ENCODE measurements at places on chromosomes 5 and 9.

DNA sequence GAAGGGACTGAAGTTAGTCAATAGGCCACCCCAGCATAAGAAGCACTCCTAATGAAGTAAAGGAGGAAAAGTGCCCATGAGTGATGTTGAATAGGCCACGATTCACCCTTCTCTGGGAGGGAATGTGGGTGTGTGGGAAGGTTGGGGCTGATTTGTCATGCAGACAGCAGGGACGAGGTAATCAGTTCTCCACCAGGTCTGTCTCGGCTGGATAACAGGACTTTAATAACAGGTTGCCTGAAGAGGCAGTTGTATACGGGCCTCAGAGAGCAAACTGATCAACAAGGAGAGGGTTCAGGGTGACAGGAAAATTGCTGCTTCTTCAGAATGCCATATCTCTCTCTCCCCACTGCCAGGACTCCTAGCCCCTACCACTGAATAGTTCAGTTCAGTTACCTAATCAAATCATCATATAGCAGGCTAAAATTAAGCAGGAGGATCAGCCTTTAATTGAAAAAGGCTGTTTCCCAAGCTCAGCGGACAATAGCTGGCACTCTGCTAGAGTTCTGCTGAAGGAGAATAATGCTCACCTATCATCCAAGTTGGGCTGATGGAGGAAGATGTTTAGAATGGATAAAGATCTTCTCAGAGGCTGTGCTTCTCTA lies 43.6 kb upstream of the SMIM32 start:
- DNase-seq, result no peak

- no peak for DNase-seq
Measured at GRCh38 chr5:107028938-107029337, 641.8 kb downstream of the EFNA5 start.

- no peak for DNase-seq
Measured at GRCh38 chr5:93329756-93330155, 251.3 kb downstream of the NR2F1-AS1 start.

GRCh38 chr5:24080046-24080445 lies 564.7 kb downstream of the CDH10 start:
- no peak for DNase-seq

- DNase-seq, result no peak
Measured at GRCh38 chr9:137083394-137084004, 3.3 kb upstream of the MAN1B1 start.

DNA sequence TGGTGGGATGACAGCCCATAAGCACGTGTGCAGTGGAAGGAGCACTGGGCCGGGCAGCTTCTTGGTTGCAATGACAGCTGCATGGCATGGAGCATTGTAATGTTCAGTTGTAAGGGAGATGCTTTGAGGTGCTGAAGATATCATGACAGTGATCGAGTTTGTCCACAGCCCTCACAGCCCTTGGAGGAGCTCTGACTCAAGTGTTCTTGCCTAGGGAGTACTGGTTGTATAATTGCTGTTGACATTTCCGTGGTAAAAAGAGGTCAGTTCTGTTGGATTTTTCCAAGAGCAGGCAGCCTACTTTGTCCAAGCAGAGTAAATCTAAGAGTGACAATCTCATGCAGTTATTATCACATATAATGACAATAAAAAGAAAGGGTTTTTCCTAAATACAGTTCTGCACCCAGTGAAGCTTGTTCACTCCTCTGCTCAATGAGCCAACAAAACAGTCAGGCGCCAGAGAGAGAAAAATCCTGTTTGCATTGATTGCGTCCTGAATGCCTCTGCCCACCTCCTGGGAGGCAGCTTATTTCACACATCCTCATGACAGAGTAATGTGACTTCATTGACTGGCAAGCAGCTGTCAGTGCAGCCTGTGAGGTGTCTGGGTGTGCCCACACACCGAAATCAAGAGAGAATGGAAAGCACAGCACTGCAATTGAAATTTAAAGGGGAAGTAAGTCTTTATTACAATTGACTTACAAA lies 248.0 kb downstream of the NTRK2 start:
- DNase-seq, result no peak

- no peak for DNase-seq
Measured at GRCh38 chr5:78586251-78586650, 62.3 kb downstream of the LHFPL2 start.

- DNase-seq, result no peak
Measured at GRCh38 chr9:3939820-3940219, 360.0 kb downstream of the GLIS3 start.

- no peak for DNase-seq
Measured at GRCh38 chr5:15566306-15566705, 66.3 kb downstream of the FBXL7 start.
